A549 treated with RU486 at 1 μM for 4 hours (cell line): ENCODE measurements at places on chromosomes 2 and 18. TPM values are rescaled to one million over a fixed set of nuclear protein-coding genes. Genes with fewer than 3 reads are reported as not detected.

The ABCG8 gene
- total RNA-seq: not detected in 5 replicates

The MCM6 gene
- 49.1 to 58.0 TPM (median 53.8 TPM) in 5 replicates for total RNA-seq

The EIF5B gene
- total RNA-seq: 55.1 to 81.6 TPM (median 62.8 TPM) in 5 replicates

The CD8B gene
- not detected in 5 replicates for total RNA-seq

The KCNG2 gene
- not detected in 5 replicates for total RNA-seq

The AQP12A gene
- total RNA-seq: not detected in 5 replicates

The SALL3 gene
- total RNA-seq: not detected in 5 replicates

The IL36A gene
- total RNA-seq: not detected in 5 replicates

The NYAP2 gene
- total RNA-seq: not detected in 5 replicates

The OSBPL6 gene
- total RNA-seq: 5.7 to 8.7 TPM (median 7.0 TPM) in 5 replicates

The CTAGE1 gene
- total RNA-seq: not detected in 5 replicates

The KLHL30 gene
- total RNA-seq: 0.10 to 0.22 TPM (median 0.14 TPM) in 5 replicates

The PID1 gene
- total RNA-seq: 2.2 to 3.9 TPM (median 2.9 TPM) in 5 replicates

The TXNDC2 gene
- total RNA-seq: 0.06 to 0.38 TPM (median 0.16 TPM) in 5 replicates

The NDUFV2 gene
- 120 to 136 TPM (median 122 TPM) in 5 replicates for total RNA-seq

The ERMN gene
- total RNA-seq: not detected in 5 replicates

The CROCC2 gene
- not detected in 5 replicates for total RNA-seq

The REG1B gene
- total RNA-seq: not detected in 5 replicates

The CD207 gene
- not detected in 5 replicates for total RNA-seq

The TGFBRAP1 gene
- total RNA-seq: 14.8 to 17.2 TPM (median 16.9 TPM) in 5 replicates

The SPATA3 gene
- total RNA-seq: not detected in 5 replicates

The TWIST2 gene
- 11.0 to 21.1 TPM (median 20.6 TPM) in 5 replicates for total RNA-seq

The MYOM1 gene
- total RNA-seq: 0.07 to 0.25 TPM (median 0.08 TPM) in 5 replicates

The UBE2F gene
- total RNA-seq: 45.4 to 56.4 TPM (median 48.0 TPM) in 5 replicates

The IL36G gene
- not detected in 5 replicates for total RNA-seq

The MC5R gene
- 0.07 TPM in 1 of 5 replicates, not detected in the others for total RNA-seq

The LOXHD1 gene
- total RNA-seq: not detected in 5 replicates

The APCDD1 gene
- not detected in 5 replicates for total RNA-seq

The RBM43 gene
- total RNA-seq: 2.1 to 4.0 TPM (median 3.8 TPM) in 5 replicates

The ATP6V1C2 gene
- 0.06 to 0.30 TPM (median 0.14 TPM) in 5 replicates for total RNA-seq

The AFF3 gene
- 0.07 to 0.22 TPM in 2 of 5 replicates, not detected in the others for total RNA-seq

The LHCGR gene
- total RNA-seq: not detected in 5 replicates

The EPHA4 gene
- 0.32 to 1.4 TPM (median 0.82 TPM) in 5 replicates for total RNA-seq

The COL3A1 gene
- 0.11 to 0.22 TPM (median 0.16 TPM) in 5 replicates for total RNA-seq

The MC4R gene
- total RNA-seq: not detected in 5 replicates

The RRM2 gene
- total RNA-seq: 185 to 280 TPM (median 213 TPM) in 5 replicates

The OTOF gene
- 0.05 to 0.13 TPM (median 0.07 TPM) in 4 of 5 replicates, not detected in the other for total RNA-seq

The TMEM37 gene
- 1.5 to 2.7 TPM (median 2.2 TPM) in 5 replicates for total RNA-seq

The CHST9 gene
- 0.06 TPM in 1 of 5 replicates, not detected in the others for total RNA-seq

The ADD2 gene
- total RNA-seq: 20.0 to 28.1 TPM (median 23.1 TPM) in 5 replicates

The GAD1 gene
- total RNA-seq: 0.39 to 0.63 TPM (median 0.42 TPM) in 5 replicates

The R3HDM1 gene
- 24.9 to 29.0 TPM (median 27.1 TPM) in 5 replicates for total RNA-seq

The RGPD3 gene
- total RNA-seq: 0.07 to 0.19 TPM (median 0.10 TPM) in 5 replicates

The GALNT14 gene
- 44.2 to 55.1 TPM (median 48.9 TPM) in 5 replicates for total RNA-seq

The SERPINB4 gene
- 0.11 to 0.18 TPM (median 0.15 TPM) in 4 of 5 replicates, not detected in the other for total RNA-seq

The ZNF2 gene
- 3.1 to 4.1 TPM (median 3.4 TPM) in 5 replicates for total RNA-seq

The MOCOS gene
- 2.6 to 3.6 TPM (median 2.7 TPM) in 5 replicates for total RNA-seq

The SLC14A1 gene
- total RNA-seq: not detected in 5 replicates

The TAF4B gene
- 3.4 to 5.7 TPM (median 5.6 TPM) in 5 replicates for total RNA-seq

The CABLES1 gene
- total RNA-seq: 12.2 to 14.0 TPM (median 13.3 TPM) in 5 replicates
